ENCODE measurements at places on chromosomes 2 and 18.

GRCh38 chr2:61660511-61661388, 122.6 kb upstream of the XPO1 start:
- no peak for DNase-seq

- DNase-seq = peak; percentile 60
Observed at GRCh38 chr2:227406177-227407031, 18.7 kb upstream of the SCYGR1 start.

- no peak for DNase-seq
Observed at GRCh38 chr2:112491946-112492345, 10.0 kb downstream of the TTL start.

GRCh38 chr2:240988146-240988545, 10.3 kb upstream of the SNED1 start:
- no peak for DNase-seq

DNA sequence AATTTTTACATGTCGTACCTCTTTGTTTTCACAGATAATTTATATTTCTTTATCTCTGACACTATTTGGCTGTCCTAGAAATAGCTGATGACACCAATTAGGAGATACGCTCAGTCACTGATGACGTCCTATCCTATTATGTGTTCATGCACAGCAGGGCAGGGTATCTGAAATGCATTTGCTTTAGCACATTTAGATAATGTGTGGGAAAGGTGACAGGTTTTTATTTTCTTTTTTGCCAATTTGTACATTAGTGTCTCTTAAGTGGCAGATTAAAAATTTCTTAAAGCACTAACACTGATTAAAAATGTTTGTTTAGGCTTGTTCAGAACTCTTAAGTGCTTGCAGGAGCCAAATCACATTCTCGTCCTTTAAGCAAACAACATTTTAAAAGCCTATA, 39.7 kb downstream of the CDC42EP3 start:
- DNase-seq = no peak

GRCh38 chr2:28173377-28173776, 219.3 kb upstream of the FOSL2 start:
- no peak for DNase-seq

- no peak for DNase-seq
Observed at GRCh38 chr2:58731488-58731869, 490.4 kb upstream of the FANCL start.

- no peak for DNase-seq
Observed at GRCh38 chr2:197179744-197180498, 130.7 kb downstream of the ANKRD44 start.

DNA sequence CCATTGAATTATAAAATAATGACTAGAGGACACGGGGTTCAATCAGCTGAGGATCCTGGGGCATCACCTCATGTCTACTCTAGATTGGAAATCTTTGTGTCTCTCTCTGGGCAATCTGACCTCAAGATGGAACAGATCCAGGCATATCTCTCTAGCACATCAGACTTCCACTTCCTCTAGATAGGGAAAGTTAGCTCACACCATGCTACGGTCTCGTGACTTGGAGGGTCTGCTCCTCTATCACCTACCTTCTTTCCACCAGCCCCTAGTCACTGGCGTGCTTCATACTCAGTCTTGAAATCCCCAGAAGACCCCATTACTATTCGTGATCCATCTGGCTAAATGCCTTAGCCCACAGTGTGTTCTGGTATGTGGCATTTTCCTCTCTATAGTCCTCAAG, 148.8 kb downstream of the ANKRD44 start:
- no peak for DNase-seq

- DNase-seq = no peak
Observed at GRCh38 chr18:12023375-12023774, 42.1 kb downstream of the IMPA2 start.

DNA sequence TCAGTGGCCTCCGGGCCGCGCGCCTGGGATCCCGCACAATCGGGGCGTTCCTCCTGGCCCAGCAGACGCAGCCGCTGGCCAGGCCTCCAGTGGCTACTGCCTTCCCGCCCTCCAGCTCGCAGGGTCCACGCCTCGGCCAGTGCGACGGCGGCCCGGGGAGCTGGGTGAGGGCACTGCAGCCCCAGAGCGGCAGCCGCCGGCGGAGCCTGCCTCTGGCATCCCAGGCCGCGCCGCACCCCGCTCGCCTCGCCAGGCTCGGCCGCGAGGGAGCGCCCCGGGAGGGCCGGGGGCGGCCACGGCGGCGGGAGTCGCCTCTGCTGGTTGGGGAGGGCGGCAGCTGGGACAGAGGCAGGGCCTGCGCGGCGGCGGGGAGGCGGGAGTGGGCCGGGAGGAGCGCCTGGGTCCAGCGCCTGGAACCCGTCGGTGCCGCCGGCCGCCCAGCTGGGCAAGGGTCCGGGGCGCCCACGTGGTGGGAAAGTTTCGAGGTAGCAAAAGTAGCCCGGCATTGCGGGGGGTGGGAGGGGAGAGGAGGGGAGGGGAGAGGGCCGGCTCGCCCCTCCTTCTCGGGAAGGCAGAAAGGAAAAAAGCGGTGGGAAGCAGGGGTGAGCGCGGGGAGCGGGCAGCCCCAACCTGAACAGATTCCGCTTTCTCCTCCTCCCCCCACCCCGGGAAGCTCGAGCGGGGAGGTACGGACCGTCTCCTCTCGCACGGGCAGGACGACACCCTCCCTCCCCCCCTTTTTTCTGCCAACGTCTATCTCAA, 1.5 kb upstream of the INHBB start:
- peak; percentile 52 for DNase-seq

GRCh38 chr2:60555066-60555782, 1.8 kb upstream of the BCL11A start:
- DNase-seq = peak; percentile 66

- DNase-seq = no peak
Observed at GRCh38 chr18:38174173-38174572, 608.6 kb upstream of the CELF4 start.

DNA sequence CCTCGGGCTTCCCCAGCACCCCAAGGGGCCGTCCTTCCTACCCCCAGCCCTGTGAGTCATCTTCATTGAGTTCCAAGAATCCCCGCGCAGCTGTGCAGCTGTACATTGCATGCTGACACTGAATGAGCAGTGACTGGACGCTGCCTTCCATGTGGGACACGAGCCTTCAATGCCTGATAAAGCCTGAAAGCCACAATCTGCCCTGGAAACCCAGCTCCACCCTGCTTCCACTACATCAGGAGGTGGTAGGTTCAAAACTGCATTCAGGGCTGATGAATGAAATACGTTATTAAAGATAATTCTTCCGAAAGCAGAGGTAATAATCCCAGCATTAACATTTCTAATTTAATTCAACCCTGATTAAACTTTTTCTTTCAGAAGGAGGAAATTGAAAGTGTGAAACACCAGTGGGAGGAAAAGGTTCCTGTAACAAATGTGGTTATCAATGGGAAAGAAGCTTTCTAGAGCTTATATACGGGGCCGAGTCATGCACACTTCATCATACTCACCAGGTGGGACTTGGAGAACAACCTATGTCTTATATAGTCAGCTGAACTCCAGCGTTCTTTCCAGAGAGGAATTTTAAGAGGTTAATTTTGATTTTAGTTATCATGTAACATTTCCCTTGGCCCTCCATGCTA, 360.1 kb downstream of the LPIN1 start:
- DNase-seq = no peak

GRCh38 chr18:39675906-39676305, 2110.3 kb upstream of the CELF4 start:
- no peak for DNase-seq

Data from endothelial cell (in vitro differentiated cells).